ENCODE measurements at places on chromosomes 11 and 22.

GRCh38 chr11:71340086-71340606 is 87.8 kb upstream of the SHANK2 start:
- DNase-seq, result peak; percentile 69

GRCh38 chr11:1009371-1009770 is 27.1 kb downstream of the MUC6 start:
- no peak for DNase-seq

DNA sequence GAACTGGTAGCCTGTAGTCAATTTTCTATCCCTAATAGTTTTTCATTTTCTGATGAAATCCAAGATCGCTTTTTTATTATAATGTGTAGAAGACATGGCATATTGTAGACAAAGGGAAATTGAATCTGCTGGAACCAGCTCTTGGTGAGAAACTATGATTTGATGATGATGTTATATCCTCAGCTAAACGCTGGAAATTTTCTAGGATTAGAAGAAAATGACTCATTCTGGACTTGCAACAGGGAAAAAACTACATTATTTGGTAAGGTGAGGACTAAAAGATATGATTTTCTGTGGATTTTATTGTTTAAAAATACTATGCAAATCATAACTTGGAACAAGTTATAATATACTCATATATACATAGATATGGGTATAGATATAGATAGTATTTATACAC is 14.1 kb upstream of the PGM2L1 start:
- no peak for DNase-seq

GRCh38 chr11:1765871-1766718 is 2.4 kb upstream of the CTSD start:
- DNase-seq, result no peak

DNA sequence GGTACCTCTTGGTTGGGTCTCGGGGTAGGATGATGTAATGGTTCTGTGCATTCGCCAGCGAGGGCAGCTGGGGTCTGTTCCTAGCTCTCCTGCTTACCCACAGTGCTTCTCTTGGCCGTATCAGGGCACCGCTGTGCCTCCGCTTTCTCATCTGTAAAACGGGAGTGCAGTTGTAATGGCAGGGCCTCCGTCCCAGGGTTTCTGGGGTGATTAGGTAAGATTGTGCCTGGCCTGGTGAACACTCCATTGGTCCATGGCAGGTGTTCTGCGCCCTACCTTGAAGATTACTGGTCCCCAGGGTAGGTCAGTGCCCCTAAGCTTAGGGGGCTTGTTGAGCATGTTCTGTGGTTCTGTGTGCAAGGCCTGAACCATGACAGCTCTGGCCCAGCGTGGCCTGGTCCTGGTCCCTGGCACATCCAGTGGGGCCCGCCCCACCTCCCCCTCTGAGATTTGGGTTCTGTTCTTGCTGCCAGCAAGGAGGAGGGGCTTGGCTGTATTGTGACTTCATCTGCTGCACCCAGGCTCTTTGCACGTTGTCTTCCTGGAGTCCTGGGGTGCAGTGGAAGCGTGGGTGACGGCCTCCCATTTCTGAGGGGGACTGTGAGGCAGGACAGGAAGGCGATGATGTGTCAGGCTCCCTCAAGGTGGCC is 4.9 kb downstream of the MYRF start:
- no peak for DNase-seq

DNA sequence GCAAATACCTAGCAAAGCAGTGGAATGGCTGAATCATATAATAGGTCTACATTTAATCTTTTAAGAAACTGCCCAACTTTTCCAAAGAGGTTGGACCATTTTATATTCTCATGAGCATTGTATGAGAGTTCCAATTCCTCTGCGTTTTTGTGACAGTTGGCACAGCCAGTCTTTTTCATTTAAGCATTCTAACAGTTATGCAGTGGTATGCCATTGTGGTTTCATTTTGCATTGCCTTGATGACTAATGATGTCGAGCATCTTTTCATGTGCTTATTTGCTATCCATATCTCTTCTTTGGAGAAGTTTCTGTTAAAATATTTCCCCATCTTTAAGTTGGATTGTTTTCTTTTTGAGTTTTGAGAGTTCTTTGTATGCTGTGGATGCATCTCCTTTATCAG is 38.7 kb downstream of the EIF3F start:
- no peak for DNase-seq

GRCh38 chr11:425301-425700 is 10.5 kb upstream of the SIGIRR start:
- no peak for DNase-seq

- DNase-seq, result no peak
Observed at GRCh38 chr11:128323381-128323780, 264.0 kb downstream of the ETS1 start.

- no peak for DNase-seq
Observed at GRCh38 chr22:30989474-30989873, 20.4 kb downstream of the TUG1 start.

DNA sequence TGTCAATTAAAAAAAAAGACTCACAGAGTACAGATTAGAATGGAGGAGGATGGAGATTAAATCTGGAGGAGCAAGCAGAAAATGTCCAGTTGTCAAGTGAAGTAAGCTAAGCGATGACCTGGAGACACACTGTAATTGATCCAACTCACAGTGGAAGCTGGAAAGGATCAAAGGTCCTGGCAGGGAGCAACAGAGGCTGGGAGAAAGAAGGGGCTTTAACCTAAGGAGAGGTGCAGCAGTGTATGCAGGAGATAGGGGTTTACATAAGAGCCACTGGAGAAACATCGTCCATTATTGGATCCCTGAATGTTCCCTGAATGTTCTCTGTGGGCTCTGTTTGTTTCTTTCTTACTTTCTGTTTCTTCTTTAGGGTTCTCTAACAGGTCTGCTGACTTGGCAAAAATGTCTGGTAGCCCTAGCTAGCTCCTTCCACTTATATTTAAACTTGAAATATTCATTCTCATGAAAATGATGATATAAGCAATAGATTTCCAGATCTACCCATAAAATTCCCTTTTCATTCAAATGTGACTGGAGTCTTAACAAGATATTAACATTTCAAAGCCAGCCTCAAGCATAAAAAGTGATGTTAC is 30.1 kb upstream of the CAT start:
- no peak for DNase-seq

GRCh38 chr11:118005224-118006152 is 19.3 kb downstream of the IL10RA start:
- DNase-seq, result peak; percentile 85

DNA sequence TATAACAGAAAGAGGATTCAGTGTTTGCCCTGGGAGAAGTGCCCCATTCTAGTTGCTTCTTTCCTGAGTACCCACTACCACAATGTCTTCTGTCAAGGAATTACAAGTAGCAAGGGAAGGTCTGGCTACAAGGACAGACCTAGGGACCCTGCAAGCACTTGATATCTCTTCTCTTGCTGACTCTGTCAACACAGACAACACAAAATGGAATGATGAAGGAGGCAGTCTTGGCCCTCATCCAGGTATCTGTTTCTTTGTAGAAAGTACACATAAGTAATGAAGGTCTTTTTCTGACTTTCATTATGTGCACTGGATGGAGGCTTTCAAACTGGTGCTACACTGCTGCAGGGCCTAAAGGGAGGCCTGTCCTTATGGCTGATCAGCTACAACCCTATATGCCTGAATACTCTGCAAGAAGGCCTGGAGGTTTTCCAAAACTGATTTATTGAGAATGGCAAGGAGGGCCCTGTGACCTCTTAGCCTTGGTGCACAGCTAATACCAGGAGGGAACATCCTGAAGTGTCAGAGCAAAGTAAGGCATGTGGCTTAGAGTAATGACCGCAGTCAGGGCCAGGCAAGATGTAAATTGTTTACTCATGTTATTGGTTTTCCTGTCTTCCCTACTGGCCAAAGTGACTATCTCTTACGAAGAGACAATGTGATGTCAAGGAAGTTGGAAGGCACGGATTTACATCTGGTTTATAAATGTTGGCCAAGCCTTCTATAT is 31.2 kb downstream of the GAB2 start:
- DNase-seq, result no peak

DNA sequence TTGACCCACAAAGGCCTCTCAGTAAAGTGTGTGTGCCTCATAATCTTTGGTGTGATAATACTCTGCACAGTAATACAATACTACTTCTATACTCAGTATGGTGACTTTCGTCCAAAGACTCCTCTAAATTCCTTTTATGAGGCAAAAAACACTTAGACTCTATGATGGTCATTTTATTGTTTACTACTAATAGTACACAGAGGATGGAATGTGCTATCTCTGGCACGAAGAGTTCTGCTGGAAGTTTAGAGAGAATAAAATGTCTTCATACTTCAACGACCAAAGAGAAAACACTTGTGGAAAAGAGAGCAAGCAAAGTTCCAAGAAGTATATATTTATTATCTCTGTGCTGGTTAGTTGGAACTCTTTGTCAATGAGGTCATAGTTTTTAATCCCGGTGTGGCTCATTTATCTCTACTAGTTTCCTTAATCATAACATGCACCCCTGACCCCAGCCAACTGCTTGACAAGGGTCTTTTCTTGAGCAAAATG is 7.5 kb upstream of the CSTF3 start:
- no peak for DNase-seq

DNA sequence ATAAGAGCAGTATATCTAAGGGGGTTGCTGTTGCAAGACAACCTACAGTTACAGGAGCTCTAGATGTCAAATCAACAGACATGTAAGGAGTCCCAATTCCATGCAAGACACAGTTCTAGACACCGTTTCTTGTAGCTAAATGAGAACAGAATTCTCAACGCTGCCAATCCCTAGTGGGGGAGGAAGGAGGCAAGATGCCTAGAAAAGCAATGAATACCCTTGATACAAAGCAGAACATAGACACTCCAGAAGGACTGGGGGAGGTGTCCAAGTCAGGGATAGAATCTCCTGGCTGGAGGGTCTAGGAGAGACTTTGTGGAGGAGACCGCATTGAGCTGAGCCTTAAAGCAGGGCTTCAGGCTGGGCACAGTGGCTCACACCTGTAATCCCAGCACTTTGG is 280.2 kb downstream of the BUD13 start:
- peak; percentile 20 for DNase-seq

DNA sequence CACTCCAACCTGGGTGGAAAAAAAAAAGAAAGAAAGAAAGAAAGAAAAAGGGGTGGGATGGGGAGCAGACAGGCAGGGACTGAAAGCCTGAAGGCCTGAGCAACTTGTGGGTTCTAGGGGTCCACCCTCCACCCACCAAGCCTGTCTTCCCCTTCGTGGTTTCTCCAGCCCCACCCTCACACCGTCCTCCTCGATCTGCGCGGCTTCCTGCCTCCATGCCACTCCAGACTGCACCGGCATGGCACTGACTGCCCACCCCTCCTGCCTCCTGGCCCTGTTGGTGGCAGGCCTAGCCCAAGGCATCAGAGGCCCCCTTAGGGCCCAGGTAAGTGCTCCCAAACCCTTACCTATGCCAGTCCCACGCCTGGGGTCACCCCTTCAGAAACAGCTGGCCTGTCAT is at the start of gene CTSW:
CTSW (plus strand) TSS at position 221 of the 400 bp plus-strand sequence; CDS start at position 239, 18 bp downstream.
- no peak for DNase-seq

DNA sequence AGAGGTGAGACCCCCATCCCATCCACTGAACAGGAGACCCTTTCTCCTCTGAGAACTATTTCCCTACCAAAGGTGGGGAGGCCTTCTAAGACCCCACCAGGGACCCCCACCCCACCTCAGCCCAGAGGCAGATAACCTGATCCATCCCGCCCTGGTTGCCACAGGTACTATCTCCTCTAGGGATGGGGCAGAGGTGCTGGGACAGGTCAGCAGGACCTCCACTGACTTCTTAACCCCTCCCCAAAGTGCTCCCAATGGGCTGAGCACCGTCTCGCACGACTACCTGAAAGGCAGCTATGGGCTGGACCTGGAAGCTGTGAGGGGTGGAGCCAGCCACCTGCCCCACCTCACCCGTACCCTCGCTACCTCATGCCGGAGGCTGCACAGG is 4.3 kb downstream of the INPPL1 start:
- peak; percentile 82 for DNase-seq

- no peak for DNase-seq
Observed at GRCh38 chr11:102314784-102315183, 2.5 kb upstream of the BIRC3 start.

- no peak for DNase-seq
Observed at GRCh38 chr22:27032091-27032761, 374.8 kb downstream of the MIAT start.

DNA sequence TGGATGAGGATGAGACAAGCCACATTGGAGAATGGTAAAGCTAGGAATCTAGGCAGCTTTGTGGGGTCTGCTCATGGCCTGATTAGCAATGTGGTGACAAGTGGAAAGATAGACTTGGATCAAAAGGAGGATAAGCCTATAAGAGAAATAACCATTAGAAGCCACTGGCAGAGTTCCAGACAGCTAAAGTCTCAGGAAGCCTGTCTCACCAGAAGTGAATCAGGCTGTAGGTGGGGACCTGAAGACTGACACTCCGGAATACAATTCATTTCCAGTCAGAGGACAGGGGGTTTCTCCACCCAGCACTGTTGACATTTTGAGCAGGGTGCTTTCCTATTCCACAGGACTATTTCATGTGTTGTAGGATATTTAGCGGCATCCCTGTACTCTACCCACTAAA is 129.7 kb downstream of the ARHGAP42 start:
- DNase-seq, result no peak

DNA sequence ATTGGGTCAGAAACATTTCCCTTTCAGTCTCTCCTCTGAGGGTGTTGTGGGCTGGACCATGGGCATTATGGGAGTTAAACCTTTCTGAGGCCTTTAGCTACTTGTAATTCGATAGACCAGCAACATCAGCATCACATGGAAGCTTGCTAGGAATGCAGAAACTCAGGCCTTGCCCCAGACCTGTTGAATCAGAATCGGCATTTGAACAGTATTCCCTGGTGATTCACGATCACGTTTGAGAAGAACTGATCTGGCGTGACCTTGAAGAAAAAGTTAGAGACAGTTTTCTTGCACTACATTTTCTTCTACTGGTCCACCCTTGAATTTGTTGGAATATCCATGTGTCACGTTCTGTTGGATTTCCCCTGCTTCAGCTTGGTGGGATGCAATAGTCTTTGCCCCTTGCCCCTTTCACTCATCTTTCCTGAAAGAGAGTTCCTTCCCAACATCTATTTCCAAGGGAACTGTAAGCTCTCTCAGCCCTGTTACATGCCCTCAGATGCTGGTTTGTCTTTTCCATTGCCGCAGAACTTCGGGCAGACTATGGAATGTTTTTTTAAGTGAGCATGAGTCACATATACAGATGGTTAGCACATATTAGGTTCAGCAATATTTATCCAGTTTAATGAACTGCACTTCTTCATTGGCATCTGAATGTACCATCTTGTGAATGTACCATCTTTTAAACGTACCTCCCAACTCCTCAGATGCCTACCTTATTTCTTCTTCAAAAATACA is 23.9 kb downstream of the EHF start:
- no peak for DNase-seq

GRCh38 chr11:71114124-71114851 is 138.1 kb downstream of the SHANK2 start:
- DNase-seq, result no peak
